ENCODE measurements at places on chromosomes 2 and 18.

DNA sequence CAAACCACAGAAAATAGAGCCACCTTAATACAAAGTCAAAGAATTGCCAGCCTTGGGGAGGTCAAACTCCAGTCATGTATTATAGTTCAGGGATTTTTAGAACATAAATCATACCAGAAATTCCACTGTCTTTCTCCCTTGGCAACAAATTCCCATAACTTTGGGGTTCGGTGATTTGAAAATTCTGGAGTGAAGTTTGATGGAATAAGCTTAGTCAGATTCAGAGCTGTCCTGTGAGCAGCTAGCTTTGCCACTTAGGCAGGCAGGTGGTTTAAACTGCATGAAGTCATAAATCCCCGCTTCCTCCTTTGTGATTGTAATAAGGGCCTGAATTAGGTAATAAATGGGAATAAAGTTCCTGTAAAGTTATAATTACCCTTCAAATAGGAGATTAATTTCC, 457.0 kb upstream of the HNMT start:
- DNase-seq = no peak

GRCh38 chr2:144170179-144170578, 349.7 kb downstream of the ZEB2 start:
- no peak for DNase-seq

GRCh38 chr2:206477296-206477695, 34.0 kb downstream of the ADAM23 start:
- DNase-seq = no peak

- no peak for DNase-seq
Measured at GRCh38 chr2:34703292-34703691, 1104.2 kb upstream of the FAM98A start.

DNA sequence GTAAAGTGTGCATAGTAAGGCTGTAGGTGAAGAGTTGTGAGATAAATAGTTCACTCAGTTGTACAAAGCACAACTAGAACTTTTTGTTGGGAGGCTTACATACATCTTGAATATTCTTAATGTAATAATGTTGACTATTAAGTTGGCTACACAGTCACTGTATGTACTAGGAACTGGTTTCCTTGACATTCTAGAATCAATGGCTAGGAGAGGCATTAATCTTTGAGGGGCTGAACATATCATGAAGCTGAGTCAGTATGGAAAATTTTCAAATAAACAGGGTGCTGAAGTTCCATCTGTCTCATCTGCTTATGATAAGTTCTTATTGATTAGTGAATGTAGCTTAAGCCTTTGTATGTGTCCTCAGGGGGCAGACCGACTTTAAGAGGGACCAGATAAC, 23.4 kb downstream of the METTL21A start:
- DNase-seq = no peak

DNA sequence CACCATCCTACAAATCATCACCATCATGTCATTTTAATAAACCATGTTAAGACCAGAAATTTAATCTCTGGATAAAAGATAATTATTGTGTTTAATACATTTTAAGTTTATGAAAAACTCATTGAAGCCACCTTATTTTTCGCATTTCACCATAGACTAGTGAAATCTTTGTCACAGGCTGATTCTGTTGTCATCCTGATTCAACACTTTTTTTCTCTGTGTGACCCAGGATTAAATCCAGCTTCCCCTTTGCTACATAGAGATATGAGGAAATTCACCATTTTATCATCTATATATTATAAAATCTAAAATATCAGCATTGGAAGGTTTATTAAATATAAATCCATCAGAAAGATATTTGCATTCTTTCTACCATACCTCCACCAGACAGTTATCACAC, 29.2 kb upstream of the MRO start:
- no peak for DNase-seq

DNA sequence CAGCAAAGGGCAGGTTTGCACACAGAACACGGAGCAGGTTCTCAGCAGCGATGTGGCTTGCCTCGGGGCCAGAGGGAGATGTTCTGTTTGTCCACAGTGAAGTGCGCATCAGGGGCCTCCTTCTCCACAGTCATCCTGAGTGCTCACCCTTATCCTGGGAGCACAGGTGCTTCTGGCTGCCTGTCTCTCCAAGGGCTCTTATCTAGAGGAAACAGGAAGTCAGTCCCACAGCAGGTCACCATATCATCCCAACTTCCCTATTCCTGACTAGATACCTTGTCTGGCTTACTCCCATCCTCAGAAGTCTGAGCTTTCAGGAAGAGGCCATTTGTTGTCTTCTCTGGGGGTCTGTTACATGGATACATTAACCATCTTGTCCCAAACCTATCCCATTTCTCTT, at the start of gene CD207:
TSS of gene CD207 (minus strand) at position 174 of the 400 bp plus-strand sequence. CDS start at position 134, 40 bp downstream.
- no peak for DNase-seq

DNA sequence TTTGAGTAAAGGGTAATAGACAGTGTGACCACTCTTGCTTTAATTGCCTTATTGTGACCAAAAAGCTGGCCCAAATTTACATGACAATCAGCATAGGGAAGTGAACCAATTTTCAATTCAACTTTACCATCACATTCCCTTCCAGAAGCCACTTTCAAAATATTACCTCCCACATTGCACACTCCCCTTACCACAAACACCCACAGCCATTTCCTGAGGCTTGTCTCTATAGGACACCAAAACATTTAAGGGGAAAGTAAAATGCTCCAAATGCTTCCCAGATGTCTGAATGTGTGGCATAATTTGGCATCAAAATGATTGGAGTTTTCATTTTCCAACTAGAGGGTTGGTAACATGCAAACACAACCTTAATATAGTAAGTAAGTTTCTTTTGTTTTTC, 616.1 kb downstream of the SLC4A3 start:
- no peak for DNase-seq

- DNase-seq = no peak
Measured at GRCh38 chr2:213640738-213641425, 356.6 kb downstream of the SPAG16 start.

DNA sequence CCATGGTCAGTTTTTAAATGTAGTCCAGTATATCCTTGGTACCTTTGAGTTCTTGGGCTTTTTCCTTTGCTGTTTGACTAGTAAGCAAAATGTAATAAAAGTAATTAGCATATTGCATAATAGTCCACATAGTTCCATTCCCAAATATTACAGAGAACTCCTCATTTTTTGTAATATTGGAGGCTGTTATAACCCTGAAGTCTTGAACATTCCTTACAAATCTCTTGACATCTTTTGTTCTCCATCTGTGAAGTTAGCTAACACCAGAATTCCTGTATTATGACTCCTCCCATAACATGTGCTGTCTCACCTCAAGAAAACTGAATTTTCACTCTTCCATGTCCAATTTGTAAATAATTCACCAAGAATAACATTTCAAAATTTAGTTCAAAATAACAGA, 17.1 kb downstream of the CREB1 start:
- DNase-seq = no peak

DNA sequence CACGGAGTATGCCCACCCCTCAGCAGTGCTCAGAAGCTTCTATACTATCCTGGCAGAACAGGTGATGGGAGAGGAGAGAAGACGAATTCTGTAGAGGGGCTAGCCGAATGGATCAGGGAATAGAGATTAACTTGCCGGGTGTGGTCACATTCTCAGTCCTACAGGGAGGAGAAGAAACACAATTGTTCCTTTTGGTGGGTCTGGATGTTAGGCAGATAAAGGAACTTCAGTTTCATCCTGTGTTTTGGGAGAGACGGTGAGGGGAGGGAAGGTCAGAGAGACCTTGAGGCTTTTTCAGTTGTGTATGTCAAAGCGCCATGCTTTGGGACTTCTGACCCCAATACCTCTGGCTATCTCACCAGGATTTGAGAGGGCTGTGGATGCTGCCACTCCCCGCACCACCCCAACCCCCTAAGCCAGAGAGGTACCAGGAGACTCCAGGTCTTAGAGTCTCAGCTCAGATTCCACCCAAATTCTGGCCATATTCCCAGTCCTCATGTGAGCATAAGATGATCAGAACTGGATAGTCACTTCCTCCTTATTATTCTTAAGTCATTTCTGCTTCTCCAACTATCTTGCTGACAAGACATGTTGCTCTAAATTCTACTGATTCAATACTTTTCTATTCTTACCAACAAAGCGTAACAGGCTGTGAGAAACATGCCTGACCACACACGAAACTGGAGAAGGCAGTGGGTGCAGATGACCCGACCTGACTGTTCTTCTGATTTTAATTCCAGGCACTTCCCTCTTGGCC, 2.3 kb upstream of the TMEM37 start:
- no peak for DNase-seq

DNA sequence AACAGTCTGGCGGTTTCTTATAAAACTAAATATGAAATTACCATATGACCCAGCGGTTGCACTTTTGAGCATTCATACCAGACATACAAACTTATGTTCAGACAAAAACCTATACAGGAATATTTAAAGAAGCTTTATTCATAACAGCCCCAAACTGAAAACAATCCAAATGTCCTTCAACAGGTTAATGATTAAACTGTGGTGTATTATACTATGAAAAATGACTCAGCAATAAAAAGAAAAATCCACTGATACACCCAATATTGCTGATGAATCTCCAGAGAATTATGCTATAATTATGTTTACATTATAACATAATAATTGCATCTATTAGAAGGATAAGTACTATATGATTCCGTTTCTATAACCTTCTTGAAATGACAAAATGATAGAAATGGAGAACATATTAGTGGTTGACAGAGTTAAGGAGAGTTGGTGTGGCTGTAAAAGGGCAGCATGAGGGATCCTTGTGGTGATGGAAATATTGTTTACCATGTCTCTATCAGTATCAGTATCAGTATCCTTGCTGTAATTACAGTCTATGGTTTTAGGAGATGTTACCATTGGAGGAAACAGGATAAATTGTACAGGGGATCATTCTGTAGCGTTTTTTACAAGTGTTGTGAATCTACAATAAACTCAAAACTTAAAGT, 127.1 kb downstream of the DSC3 start:
- DNase-seq = no peak

GRCh38 chr2:46936566-46936965, 21.0 kb upstream of the MCFD2 start:
- no peak for DNase-seq

DNA sequence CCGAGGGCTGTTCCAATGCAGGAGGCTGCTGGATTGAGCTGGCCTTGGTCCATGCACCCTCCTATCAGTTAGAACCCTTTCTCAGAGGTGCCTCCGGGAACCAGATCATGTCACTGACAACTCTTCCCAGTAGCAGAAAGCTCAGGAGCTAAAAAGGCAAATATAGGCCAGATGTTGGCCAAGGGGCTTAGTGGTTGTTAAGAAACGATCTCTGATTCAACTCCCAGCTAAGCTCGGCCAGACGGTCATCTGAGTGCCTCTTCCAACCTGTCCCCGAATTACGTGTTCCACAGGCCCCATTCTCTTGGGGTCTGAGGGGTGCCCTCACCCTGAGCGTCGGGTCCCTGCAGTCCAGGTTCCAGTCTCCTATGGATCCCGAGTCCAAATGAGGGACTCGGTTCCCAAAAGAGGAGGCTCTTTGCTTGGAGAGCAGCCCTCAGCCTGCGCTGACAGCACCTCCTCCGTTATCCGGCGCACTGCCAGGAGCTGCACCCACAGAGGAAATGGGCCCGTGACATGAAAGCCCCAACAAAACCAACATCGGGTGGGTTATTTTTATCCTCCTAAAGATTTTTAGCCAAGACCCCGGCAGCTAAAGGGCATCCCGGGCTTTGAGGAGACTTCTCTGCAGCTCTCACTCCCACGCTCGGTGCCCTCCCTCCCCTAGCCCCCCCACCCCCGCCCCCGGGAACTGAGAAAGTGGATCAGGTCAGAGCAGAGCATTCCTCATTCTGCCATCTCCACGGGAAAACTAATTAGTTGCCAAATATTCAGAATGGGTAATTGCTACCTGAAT, 106.6 kb upstream of the ID2 start:
- no peak for DNase-seq

DNA sequence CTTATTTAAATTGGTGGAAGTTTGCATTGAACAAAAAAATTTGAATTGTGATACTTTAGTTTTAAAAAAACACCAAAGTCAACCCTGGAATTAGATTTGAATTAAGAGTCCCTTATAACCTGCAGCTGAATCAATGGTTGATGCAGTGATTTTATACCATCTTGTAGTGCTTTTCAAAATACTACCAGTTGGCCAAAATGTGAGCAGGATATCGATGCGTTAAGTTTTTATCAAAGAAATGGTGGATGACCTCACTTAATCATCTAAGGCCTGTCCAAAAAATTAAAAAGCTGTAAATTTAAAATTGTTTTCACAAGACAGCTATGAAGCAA, 48.2 kb downstream of the OSBPL6 start:
- DNase-seq = no peak

- DNase-seq = no peak
Measured at GRCh38 chr18:62318228-62319180, 6.6 kb upstream of the TNFRSF11A start.

- DNase-seq = no peak
Measured at GRCh38 chr2:40741532-40741931, 289.6 kb upstream of the SLC8A1 start.

DNA sequence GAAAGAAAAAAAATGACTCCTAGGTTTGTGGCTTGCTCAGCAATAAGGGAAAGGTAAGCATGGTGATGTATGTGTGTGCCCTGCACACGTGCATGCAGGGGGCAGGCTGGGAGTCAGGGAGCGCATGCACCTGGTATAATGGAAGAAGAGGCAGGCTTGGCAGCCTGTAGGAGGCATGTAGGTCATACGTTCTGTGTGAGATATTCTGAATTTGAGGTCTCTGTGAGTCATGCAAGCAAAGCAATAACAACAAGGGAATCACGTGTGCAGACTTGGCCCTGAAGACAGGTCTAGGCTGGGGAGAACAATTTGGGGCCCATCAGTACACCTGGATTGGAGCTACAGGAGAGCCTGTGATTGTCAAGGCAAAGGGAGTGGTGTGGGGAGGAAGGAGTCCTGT, 94.5 kb upstream of the TTC39C start:
- no peak for DNase-seq
